ENCODE measurements at places on chromosomes 11 and 22.

- DNase-seq = no peak
These were observed 16.1 kb upstream of the RPS3 start for GRCh38 chr11:75383246-75383645.

- no peak for DNase-seq
These were observed 38.0 kb upstream of the PDE2A start for GRCh38 chr11:72712168-72712751.

- no peak for DNase-seq
These were observed 653 bp downstream of the GRK3 start for GRCh38 chr22:25564979-25565677.

GRCh38 chr22:46684706-46685105 lies 53.3 kb downstream of the CERK start:
- DNase-seq = no peak

DNA sequence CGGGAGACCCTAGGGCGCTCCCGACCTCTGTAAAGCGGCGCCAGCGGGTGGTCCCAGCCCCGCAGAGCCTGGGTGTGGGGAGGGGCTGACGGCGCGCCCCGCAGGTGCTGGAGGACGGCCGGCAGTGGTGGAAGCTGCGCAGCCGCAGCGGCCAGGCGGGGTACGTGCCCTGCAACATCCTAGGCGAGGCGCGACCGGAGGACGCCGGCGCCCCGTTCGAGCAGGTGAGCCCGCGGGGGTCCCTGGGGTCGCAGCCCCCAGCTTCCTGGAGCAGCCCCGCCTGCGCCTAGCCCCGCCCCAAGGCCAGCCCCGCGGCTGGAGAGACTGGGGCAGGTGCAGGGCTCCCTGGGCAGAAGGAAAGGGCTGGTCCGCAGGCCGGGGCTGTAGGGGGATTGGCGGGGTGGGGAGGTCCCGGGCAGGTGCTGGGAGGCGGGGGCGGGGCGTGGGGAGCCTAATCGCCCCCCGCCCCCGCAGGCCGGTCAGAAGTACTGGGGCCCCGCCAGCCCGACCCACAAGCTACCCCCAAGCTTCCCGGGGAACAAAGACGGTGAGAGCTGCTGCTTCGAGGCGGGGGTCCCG lies 19.7 kb downstream of the EPS8L2 start:
- DNase-seq = no peak

GRCh38 chr11:43602670-43603069 lies 77.9 kb upstream of the HSD17B12 start:
- no peak for DNase-seq

DNA sequence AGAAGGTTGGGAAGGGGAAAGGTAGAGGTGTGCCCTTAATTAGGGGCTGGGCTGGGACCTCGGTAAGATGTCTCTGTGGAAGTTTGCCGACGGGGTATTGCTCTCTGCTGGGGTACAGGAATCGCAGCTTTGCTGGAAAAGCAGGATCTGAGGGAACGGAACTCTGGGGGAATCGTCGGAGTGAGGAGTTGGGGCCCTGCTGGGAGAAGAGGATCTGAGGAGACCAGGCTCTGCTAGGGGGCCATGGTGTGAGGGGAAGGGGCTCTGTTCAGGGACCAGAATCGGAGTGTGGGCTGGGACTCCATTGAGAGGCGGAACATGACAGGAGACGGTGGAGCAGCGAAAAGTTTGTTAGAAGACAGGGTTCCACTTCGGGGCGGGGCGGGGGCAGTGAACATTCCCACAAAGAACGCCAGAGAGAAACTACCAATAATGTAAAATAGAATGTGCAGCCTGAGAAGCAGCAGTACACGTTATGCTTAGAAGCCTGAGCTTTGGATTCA lies 456 bp downstream of the AAMDC start:
- DNase-seq = peak; percentile 32

DNA sequence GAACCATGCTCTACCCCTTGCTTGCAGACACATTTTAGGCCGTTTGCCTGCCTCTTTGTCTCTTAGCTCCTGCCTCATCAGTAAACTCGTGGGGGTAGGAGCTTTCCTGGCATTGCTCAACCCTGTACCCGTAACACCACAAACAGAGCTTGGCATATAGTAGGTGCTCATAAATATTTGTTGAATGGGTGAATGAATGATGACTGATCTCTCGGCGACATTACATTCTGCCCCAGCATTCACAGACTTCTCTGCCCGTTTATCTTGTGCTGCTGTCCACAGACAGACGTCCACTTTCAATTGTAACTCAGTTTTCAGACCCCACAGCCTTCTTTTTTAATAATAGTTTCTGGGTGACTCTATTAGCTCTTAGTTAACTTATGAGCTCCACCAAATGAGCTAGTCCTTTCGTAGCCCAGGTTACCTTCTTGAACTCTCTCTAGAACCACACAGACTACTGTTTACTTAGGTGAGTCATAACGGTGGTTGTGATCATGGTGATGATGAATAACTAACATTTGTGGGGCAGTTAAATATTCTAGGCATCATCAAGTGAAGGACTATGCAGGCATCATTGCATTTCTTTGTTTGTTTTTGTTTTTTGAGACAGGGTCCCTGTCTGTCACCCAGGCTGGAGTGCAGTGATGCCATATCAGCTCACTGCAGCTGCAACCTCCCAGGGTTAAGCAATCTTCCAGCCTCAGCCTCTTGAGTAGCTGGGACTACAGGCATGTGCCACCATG lies 188.4 kb downstream of the ADAMTS15 start:
- peak; percentile 85 for DNase-seq

DNA sequence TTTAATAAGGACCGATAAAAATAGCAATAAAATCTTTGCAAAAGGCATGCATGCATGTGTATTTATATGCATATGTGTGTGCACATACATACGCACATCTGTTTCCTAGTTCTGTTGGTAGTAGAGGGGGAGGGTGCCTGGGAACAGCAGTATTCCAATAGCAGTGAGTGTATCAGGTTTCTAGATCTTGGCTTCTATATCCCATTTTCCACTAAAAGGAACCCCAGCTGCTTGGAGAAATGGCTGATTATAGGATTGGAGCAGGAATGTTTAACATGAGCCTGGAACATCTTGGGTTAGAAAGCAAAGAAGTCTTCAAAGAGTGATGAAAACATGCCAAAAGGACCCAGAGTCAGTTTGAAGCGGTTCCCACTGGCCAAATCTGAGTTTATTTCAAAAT lies 21.0 kb downstream of the TNRC6B start:
- no peak for DNase-seq

GRCh38 chr11:124075492-124075840 lies 34.3 kb upstream of the OR10G7 start:
- no peak for DNase-seq

DNA sequence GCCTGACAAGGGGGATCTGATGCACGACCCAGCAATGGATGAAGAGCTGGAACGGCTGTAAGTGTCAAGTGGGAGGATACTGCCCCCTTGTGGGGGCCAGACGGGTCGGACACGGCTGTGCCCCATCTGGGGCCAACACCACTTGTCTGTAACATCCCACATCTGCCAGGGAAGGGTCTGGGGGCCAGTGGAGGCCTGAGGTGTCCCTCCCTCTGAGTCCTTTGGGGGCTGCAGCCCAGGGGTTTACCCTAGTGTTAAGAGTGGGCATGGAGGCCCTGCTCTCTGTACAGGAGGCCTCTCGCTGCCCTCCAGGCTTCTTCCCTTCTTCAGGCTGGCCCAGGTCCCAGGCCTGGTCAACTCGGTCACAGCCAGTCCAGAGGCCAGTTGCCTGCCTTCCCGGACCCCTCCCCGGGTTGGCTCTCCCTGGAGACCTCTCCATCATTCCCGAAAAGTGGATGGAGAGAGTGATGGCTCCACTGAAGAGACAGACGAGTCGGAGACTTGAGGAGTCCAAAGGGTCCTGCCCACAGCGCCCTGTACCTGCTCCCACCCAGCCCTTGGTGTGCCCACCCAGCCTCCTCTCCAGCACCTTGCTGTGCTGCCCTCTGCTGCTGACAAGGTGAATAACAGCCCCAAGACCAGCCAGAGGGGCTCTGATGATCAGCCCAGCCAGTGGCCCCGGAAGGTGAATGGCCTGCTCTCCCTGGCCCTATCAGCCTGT lies 15.4 kb downstream of the ARFGAP2 start:
- DNase-seq = peak; percentile 41

DNA sequence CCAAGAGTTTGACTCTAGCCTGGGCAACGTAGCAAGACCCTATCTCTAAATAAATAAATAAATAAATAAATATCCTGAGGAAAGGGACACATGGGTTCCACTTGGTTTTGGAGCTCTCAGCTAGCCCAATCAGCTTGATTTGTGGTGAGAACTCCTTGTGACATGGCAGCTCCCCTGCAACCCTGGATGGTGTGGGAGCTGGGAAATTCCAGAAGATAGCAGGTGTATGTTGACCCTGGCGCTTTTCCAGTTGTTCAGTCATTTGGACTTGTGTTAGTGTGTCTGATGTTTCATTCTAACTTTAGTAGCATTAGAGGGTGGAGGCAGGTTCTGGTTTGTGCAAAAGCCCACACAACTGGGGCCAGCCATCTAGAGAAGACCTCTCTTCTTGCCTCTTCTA lies 148.5 kb upstream of the NCAM1 start:
- DNase-seq = no peak

GRCh38 chr11:23865341-23865975 lies 631.4 kb upstream of the LUZP2 start:
- peak; percentile 30 for DNase-seq

DNA sequence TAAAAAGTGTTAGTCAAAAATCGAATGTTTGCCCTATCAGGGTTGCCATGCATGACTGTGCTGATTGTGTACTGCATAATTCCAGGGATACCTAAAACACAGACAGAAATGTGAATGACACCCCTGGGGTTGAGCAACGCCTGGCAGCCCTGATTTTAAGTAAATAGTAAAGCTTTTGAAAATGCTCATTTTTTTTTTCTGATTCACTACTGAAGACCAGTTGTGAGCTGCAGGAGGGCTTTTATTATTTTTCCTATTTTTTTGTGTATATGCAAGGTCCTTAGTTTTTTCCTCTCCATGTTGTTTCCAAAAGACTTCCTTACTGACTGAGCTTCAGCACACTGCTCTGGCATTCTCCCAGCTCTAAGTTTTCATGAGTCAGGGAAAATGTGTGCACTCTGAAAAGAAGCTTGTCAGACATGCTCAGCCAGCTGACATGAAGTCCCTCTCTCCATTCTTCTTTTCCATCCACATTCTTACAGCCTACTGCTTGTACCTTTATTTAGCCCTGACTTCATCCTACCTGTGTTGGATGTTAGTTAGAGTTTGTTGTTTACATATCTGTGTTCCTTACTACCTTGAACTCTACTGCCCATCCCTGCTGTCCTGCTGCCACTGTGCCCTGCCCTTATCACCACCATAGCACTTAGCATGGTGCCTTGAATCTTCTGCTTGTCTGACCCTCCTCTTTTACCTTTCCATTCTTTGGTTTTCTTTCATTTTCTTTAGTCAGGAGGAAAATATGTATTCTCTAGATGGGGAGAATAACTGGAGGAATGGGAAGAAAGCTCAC lies 79.5 kb downstream of the HORMAD2 start:
- peak; percentile 22 for DNase-seq

DNA sequence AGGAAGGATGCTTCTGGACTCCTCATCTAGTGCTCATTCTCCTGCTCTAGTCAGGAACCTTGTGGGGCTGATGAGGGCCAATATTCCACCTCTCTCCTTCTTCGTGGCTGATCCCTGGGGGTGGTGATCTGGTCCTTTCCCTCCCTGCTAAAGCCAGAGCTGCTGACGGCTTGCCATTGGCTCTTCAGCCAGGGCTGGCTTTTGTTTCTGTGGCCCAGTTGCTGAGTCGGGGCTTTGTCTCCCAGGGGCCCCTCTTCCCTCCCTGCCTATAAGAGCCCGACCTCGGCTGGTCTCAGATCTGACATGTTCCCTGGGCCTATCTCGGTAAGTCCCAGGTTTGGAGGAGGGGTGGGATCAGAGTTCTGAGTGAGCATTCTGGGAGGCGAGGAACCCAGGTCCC lies at the start of gene CRYBA4:
Gene CRYBA4, plus strand, starts transcription at position 301 of the 400 bp plus-strand sequence. CDS start 634 bp downstream, outside the sequence.
- DNase-seq = no peak

DNA sequence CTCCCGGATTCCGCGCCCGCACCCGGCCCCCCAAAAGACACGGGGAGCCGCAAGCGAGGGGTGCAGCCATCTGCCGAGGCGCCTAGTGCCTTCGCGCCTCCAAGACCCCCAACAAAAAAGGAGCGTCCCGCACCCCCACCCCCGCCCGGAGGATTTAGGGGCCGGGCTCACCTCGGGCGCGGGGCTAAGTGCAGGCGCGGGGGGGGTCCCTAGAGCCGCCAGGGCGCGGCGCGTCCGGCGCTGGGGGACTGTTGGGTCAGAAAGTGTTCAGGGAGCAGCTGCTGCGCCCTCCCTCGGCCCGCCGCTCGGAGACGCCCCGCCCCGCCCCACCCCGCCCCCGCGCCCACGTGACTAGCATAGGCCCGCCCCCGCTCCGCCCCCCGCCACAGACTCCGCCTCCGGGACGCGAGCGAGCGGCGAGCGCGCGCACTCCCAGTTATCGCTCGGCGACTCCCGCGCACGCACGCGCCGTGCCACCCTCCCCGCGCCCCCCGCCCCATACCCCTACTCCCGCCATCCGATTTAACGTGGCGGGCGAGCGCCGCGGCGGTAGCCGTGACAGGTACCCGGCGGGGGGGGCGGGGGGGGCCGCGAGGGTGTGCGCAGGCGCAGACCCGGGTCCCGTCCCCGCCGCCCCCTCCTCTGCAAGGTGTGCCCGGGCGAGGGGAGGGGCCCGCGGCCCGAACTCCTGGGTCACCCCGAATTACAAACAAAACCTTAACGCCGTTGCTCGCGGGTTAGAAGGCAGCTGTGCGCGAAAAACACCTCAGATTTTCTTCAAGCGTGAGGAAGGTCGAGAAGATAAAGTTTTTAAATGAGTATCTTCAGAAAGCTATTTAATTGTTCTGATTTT lies 56.2 kb downstream of the KCNJ4 start:
- peak; percentile 37 for DNase-seq

- DNase-seq = no peak
These were observed 4.0 kb downstream of the CCDC88B start for GRCh38 chr11:64343767-64344559.

DNA sequence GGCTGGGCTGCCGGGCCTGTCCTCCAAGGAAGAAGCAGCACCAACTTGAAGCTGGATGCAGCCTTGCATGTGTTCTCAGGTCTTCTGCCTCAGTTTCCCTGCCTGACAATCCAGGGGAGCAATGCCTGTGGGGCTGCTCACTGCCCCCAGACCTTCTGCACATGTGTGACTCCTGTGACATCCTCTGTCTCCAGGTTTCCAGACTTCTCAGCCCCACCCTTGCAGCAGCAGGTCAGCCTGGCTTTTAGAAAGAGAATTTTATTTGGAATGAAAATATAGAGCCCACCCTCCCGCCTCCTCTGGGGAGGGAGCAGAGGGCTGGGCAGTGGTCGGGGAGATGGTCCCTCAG lies 301 bp upstream of the PTPRCAP start:
- no peak for DNase-seq
